ENCODE measurements at places on chromosomes 11 and 22.

GRCh38 chr11:126862664-126863243 is 137.8 kb downstream of the KIRREL3 start:
- DNase-seq = no peak

DNA sequence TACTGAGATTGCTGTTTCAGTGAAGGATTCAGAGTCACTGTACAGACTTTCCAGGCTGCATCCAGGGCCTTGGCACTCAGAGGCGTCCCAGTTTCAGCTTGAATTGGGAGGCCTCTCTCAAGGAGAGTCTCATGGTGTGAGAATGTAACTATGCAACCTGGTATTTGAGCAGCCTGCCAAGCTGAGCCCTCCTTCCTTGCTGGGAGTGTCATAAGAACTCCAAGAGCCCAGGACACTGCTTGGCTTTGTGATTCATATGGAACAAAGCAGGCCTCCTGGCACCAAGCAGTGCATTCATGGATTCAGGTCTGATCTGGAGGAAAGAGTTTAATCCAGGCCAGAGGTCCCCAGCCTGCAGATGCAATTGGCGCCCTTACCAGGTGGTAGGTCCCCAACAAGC is 171.7 kb downstream of the DBX1 start:
- DNase-seq = peak; percentile 48

GRCh38 chr11:124863137-124863825 is 2.0 kb upstream of the ROBO3 start:
- DNase-seq = no peak

DNA sequence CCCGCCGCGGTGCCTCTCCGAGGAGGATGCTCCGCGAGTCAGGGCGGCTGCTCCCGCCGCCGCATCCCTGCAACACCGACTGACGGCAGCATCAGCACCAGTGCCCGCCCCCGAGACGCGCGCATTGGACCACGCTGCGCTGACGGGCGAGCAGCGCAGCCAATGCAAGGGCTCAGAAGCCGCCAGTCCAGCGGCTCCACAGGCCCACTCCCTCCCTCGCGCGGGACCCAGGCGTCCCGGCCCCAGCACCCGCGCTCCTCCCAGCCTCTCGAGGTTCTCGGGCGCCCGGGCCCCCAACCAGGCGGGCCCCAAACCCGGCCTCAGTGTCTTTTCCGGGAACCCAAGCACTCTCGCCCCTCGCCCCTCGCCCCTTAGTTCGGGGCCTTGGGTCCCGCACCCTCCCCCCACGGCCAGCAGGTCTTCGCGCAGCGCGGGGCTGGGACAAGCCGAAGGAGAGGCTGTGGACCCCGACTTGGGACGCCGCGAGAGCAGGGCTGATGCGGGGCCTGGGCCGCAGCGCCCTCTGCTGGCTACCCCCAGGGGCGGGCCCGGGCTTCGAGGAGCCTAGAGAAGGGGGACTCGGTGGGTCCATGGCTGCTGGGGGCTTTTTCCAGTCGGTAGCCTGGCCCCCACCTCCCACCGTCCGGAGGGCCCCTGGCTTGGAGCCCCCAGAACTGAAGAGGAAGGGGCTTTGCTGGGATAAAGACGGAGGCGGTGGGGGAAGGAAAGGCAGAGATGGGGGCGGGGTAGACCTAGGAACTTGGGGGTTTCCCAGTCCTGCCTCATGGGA is at the start of gene NRXN2:
TSS of gene NRXN2 (minus strand) at position 81 of the 790 bp plus-strand sequence. CDS start 9,498 bp downstream, outside the sequence.
- peak; percentile 83 for DNase-seq

DNA sequence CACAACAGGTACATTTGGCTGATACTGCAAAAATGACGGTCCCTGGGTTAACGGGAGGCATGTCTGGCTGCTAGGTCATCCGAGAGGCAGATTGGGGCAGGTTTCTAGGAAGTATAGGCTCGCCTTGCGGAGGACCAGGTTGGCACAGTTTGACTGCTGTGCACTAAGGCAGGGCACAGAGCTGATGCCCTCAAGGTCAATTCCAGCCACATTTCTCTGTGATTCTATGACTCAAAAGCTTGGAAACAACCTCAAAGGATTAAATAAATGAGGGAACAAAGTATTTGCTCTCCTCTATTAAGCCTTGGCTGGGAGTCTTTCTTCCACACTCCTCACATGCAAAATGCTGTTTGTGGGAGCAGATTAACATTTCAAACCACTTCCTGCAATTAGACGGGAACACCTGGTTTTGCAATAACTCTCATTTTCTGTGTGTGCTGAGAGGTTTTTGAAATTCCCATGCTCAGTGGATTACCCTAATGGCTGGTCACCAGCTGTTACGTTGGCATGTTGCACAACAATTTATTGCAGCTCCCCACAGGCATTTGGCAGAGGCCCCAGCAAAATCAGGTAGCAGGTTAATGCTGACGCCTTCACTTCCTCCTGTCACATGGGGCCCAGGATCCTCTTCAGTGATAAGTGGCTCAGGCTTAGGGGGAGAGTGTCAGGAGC is 61.0 kb upstream of the PLET1 start:
- DNase-seq = no peak

GRCh38 chr11:58926251-58926650 is 13.0 kb upstream of the GLYATL1 start:
- no peak for DNase-seq

- no peak for DNase-seq
Observed at GRCh38 chr11:72599325-72600117, 74.7 kb downstream of the PDE2A start.

DNA sequence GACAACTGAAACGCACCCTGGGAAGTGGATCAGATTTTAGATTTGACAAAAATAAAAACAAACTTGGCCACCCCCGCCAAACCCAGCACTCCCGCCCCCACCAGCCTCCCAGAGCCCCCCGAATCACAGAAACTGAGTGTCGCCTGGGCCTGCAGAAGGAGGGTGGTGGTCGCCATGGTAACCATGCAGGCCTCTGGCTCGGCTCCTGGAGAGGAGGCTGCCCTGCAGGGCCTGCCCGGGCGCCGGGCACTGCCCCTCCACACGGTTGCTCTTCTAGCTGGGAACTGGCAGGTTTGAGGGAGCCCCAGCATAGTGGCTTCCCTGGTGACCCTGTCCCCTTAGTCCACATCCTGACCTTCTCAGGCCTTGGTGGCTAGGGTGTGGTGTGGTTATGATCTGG is 19.3 kb downstream of the CACNA1I start:
- no peak for DNase-seq

GRCh38 chr11:78228467-78228866 is 39.7 kb downstream of the USP35 start:
- DNase-seq = peak; percentile 48

DNA sequence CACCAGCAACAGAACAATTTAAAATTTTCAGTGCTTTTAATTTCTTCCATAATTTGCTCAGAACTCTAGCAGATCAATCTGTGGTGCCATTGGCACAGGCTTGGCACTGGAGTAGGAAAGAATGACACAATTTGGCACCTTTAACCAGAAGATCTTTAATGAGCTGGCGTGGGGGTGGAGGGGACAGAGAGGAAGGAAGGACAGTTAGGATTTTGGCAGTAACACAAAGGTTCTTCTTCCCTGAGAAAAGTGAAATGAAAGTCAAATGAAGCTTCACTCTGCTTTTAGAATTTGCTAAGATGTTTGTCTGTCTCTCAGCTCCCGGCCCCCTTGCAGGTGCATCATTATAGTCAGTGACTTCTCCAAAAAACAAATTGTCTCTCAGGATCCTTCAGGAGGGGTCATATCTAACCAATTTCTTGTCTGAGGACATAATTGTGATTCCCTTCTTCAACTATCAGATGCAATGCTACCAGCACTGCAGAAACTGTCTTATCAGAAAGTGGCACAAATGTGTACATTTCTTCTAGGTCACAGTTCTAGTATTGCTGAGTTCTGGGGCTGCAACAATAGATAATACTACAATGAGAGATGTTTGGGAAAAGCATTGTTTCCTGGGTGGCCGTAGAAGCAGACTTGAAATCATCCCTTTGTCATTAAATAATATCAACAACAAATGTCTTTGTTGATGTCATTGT is 66.8 kb downstream of the CSTPP1 start:
- DNase-seq = no peak

DNA sequence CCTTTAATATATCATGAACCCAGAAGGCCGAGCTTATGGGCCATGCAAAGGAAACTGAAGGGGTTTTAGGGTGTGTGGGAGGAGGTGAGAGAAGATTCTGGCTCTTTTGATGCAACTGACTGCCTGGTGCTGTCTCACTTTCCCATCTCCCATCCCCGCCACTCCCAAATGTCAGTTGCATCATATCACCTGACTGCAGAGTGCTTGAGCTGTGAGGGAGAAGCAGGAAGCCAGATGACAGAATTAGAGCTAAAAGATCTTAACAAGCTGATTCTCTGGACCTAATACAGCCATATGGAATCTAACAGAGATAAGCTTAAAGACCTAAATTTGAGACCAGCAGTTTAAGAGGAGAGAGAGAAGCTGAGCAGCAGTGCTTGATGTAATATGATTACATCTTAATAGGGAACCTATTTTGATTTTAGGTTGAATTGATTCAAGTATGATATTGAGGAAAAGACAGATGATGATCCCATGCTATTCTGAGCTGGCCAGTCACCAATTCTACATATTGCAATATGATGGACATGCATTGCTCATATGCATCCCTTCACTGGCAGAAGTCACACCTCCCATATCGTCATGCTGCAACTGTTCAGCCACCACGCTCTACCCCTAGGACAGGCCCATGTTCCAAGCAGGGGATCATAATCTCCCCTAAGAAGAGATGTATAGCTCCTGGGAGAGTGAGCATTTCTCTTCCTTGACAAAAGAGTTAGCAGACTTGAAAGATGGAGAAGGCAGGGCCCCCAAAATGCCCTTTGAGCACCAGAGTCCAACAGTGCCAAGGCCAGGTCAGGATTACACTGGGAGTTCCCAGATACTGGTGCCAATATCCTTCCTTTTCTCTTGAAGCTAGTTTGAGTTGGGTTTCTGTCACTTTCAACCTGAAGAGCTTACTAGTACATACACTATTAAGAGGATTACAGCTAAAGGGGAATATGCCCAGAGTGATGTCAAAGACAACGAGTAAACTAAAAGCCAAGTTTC is 44.9 kb downstream of the PLEKHA7 start:
- no peak for DNase-seq

GRCh38 chr11:60857378-60858232 is 1.9 kb upstream of the PTGDR2 start:
- no peak for DNase-seq

GRCh38 chr11:19508165-19508564 is 204.5 kb upstream of the NAV2 start:
- no peak for DNase-seq

DNA sequence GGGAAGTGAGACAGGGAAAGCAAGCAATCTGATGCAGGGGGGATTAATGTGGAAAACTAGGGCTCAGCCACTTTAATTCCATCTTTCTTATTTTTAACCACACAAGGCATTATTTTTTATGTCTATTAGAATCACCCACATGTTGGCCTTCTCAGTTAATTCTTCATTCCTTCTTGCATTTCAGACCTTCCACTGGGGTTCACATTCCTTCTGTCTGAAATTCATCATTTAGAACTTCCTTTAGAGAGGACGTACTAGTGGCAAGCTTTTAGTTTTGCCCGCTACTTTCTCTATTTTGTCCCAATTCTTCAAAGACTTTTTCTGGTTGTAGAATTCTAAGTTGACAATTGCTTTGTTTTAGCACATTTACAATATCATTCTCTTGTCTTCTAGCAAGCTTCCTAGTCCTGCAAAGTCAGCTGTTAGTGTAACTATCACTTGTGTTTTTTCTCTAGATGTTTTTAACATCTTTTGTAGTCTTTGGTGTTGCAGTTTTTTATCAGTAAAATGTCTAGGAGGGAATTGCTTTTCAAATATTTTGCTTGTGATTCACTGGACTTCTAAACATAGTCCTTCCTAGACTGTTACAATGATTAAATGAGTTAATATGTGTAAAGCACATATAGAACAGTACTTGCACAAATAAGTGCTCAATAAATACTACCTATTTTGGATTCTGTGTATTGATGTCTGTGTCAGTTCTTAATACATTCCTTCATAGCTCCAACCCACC is 5.5 kb upstream of the NNMT start:
- DNase-seq = no peak

- DNase-seq = no peak
Observed at GRCh38 chr11:29553990-29554389, 462.8 kb downstream of the KCNA4 start.

Measured in right forelimb (tissue), 1 donor.